ENCODE measurements at places on chromosomes 12 and 14.

GRCh38 chr12:100520048-100520769 lies 46.5 kb downstream of the NR1H4 start:
- DNase-seq: no peak

GRCh38 chr12:56103823-56104108 lies 593 bp upstream of the PA2G4 start:
- DNase-seq: no peak

- no peak for DNase-seq
Observed at GRCh38 chr12:121424624-121424975, 24.7 kb downstream of the RNF34 start.

GRCh38 chr12:55017416-55017925 lies 2.3 kb upstream of the NEUROD4 start:
- no peak for DNase-seq

DNA sequence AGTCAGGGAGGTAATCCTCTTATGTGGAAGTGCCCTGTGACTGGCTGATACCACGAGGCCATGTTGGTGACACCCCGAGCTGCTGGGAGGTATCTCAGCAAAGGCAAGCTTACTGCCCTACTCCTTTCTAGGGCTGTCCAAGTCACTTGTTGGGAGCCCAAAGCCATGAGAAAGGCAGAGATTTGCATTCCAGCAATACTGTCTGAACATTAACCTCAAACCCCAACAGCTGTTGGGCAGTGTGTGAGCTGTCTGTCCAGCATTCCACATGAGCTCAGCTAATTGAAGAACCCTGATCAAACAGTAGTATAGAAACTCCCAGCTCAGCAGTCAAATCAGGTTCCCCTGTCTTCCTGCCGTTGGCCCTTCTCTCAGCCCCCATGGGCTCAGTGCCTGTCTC lies 9.2 kb downstream of the ABHD4 start:
- no peak for DNase-seq

- no peak for DNase-seq
Observed at GRCh38 chr12:53805791-53806190, 54.0 kb upstream of the CISTR start.

DNA sequence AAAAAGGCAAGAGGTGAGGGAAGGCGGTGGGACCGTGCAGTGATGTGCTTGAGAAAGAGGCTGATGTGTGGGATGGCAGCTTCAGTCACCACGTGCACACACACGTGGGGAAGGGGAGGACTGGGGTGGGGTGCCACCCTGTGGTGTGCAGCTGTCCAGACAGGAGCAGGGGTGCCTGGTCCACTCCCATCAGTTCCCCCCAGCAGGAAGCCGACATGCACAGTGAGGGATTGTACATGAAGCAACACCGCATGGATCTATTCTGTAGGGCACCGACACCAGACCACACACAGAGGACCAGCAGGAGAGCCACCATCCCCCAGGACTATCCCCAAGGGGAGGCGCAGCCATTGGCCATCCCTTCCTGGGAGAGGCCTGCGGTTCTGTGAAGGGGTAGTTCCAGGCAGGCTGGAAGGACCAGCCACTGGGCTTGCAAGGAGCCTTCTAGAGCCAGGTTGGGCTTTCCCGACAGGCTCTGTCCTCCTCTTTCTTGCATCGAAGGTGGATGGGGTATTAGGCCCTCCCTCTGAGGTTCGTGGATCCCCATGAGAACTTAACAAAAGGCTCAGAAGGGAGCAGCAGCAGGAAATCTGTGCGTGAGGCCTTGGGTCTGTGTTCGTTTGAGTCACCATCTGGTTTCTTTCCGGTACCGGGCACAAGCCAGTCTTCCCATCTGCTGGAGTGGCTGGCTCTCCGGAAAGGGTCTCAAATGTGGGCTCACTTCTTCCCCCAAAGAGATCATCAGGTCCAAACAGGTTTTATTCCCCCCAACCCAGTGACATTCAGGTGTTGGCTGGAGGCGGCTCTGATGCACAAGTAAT lies 59.8 kb downstream of the PLEKHG3 start:
- peak; percentile 76 for DNase-seq

DNA sequence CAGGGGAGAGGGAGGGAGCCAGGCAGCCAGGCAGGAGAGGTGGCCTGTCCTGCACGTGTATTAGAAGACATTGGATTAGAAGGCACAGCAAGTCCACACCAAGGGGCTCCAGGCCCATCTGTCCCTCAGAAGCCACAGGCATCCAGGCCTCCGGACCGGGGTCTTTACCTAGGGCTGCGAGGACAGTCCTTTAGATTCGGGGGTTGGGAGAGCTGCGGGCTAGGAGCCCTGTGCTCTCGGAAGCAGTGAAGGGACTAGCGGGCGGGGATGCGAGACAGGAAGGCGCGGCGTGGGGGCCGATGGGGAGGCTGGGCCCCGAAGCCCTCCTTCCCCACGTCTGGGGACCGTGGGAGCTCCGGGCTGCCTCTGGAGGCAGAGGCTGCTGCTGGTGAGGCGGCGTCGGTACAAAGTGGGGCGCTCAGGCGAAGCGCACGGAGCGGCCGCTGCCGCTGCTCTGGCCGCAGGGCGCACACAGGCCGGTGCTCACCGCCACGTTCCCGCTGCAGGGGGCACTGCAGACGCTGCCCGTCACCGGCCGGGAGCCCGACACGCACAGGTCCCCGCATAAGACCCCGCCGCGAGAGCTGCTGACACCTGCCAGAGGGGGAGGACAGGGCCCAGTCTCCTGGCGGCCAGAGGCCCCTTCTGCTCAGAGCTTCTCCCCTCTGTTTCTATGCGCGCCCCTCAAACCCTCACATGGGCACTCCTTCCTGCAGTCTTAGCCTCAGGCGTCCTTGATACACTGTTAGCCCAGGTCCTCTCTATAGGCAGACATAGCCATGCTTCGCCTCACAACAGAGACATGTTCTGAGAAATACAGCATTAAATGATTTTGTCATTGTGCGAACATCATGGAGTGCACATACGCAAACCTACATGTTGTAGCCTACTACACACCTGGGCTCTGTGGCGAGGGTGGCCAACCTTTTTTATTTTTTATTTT lies 17.3 kb downstream of the KRT7 start:
- DNase-seq: no peak

GRCh38 chr14:102568115-102568614 lies 24.3 kb upstream of the RCOR1 start:
- DNase-seq: no peak

DNA sequence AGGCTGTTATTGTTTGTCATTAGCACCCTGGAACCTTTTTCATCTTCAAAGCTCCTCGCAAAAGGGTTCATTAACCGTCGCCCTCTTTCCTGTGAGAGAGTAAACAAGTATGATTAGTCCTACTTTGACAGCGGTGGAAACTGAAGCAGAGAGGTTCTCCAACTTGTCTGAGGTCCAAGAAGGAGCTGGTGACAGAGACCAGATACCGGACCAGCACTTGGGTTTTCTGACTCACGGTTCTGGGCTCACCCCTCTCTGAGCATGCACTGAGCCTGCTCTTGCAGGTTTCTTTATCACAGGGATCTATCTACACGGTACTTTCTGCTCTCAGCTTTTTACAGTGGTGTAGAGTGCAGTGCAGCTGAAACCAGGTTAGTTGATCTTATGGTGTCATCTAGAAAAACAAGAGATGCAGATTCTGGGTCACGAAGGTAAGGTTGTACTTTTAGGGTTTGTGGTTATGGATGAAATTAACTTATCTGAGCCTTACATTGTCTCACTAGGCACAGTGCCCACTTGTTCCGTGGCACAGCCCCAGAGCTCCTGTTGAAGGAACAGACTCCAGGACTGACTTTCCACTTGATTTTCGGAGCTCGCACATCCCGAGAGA lies 62.1 kb downstream of the PPP2R5C start:
- DNase-seq: peak; percentile 58

DNA sequence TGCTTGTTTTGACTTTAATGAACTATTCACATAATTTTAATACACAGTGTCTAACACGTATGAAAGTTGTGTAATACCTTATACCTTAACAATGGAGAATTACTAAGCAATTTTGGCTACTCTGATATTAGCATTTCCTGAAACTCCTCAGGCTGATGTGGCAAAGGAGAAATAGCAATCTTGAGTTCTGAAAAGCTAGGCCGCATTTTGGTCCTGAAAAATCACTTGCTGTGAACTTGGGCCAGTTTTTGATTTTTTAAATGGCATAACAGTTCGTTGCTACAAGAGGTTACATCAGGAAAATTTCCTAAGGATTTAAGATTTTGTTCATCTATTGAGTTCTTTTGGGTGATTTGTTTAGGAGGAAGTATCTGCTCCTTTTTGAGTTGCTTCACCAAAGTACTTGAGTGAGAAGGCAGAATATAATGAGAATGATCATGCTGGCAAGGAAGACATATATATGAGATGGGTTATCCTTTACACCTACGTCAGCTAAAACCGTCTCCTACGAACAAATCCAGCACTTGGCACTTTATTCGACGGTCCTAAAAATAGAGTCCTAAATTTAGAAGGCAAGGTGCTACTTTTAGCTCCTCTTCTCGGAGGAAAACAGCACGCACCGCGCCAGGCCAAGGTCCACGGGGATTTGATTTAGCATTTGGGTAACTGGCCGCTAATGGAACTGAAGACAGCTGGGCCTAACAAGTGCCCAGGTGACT lies 32.2 kb downstream of the MIA2 start:
- peak; percentile 22 for DNase-seq

- DNase-seq: no peak
Observed at GRCh38 chr12:4828176-4828575, 81.5 kb upstream of the KCNA1 start.

GRCh38 chr14:89667983-89668382 lies 250.9 kb upstream of the FOXN3 start:
- peak; percentile 8 for DNase-seq

GRCh38 chr14:85218982-85219381 lies 311.0 kb upstream of the FLRT2 start:
- no peak for DNase-seq

DNA sequence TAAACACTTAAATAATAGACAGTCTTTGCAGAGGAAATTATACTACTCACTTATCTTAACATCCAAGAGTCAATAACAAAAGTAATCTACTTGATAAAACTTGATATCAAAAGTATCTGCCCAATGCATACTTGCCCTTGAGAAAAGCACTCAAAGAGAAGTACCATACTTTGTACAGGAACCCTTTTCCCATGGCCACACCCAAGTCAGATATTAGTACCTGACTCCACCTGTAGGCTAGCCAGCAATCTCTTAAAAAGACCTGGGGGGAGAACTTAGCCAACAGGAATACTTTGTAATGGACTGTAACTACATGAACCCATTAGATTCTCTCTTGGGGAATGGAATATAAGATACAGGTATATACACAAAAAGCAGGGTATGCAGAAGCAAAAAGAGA lies 99.6 kb upstream of the HECTD1 start:
- DNase-seq: no peak

DNA sequence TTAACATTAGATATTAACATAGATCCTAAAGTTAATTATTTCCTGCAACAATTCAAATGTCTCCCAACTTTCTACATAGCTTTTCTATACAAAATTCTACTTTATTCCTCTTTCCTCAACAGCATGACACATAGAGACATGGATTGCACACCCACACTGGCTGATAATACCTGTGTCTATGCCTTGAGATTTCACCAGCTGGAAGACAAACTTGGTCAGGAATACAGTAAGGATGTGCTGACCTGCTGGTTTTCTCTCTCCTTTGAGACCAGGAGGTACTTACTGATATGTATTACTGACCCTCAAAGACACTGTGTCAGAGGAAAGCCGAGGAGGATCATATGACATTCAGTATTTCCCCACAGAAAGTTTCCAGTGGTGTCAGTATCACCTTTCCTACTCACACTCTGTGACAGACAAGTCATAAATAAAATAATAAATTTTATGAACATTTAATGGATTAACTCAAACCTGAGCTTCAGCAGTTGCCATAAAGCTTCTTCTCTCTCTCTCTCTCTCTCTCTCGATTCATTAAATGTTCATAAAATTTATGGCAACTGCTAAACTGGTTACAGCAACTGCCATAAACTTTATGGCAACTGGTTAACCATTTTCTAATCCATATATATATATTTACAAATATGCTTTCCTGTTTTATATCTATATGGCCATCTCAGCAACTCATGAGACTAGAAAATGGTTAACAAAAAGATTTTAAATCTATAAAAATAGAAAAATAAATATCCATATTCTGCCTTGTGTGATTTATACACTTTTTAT lies 22.7 kb downstream of the EIF2S3B start:
- DNase-seq: no peak

DNA sequence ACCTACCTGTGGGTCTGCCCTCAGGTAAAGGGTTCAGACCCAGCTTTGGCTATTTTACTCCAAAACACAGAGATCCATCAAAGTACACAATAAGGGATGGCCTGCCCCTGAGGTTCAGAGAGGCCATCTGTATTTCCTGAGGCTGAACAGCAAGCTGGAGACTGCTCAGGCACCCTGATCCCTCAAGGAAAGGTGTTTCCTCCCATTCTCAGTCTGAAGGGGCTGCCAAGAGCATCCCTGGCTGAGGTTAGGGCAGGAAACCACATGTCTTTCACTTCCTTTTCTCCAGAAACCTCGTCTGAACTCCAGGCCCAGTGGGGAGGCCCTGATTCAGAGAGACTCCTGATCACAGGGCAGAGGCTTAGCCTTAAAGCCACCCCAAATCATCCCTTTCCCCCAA lies 1.5 kb downstream of the RILPL1 start:
- DNase-seq: peak; percentile 18

DNA sequence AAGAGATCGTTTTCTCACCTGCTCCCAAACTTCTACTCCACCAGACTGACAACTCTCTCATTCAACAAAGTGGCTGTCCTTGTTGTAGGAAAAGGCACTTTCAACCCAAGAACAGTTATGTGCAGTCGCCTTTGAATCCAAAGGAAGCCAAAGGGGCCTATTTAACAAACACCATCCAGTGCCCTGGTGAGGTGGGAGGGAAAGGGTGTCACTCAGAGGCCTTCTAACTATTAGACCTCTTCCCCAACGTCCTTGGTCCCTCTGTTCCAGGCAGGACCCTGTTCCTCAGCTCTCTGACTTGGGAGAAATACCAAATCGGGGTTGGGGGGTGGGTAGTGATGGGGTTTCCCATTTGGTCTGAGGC lies 3.2 kb downstream of the SIX4 start:
- no peak for DNase-seq

GRCh38 chr12:9730011-9730410 lies 2.9 kb downstream of the CLECL1 start:
- DNase-seq: no peak

DNA sequence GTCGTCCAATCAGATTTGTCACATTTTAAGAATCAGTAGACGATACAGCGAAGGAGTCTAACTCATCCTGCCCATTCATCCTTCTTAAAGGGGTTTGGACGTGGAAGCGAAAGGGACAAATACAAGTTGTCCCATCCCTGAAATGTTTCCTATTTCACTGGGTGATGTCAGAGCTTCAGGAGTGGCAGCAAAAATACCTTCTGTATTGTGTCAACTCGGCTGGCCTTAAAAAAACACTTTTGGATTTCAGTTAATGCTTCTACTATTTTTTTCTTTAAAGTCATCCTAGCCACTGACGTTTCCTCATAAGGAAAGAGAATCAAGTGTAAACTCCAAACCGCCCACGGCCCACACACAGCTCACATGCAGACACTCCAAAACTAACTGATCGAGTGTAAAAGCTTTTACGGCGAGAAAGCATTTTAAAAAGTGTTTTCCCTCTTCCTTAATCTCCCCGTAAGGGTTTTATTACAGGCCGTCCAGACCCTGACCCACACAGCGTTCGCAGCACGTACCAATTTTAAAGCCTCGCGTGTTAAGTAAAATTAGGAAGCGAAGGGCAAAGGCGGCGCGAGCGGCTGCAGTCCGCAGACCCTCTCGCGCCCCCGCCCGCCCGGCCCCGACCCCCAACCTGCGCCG lies 593 bp downstream of the CFL2 start:
- peak; percentile 77 for DNase-seq

- DNase-seq: peak; percentile 88
Observed at GRCh38 chr14:24032727-24033418, 18.9 kb upstream of the CARMIL3 start.
